ENCODE measurements at places on chromosomes 2 and 18.

GRCh38 chr2:126657148-126657635, 1.2 kb downstream of the GYPC start:
- DNase-seq = peak; percentile 27

GRCh38 chr18:37714691-37715090, 149.1 kb upstream of the CELF4 start:
- DNase-seq = no peak

DNA sequence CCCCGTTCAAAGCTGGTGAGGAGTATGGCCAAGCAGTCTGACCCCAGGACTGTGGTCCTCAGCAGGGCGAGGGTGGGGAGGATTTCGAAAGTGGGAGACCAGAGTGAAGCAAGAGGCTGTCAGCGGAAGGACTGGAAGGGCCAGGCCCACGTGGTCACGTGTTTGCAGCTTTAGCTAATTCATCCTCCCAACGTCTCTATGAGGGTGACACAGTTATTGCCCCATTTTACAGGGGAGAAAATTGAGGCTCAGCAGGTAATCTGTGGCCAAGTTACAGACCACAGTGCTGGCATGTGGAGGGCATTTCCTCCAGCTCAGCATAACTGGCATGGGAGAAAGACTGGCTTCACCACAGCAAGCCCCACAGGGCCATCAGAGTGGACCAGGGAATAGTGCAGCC, 45.4 kb upstream of the LTBP1 start:
- no peak for DNase-seq

GRCh38 chr2:8855010-8855409, 17.6 kb upstream of the KIDINS220 start:
- no peak for DNase-seq

- no peak for DNase-seq
These were observed 567.3 kb upstream of the ZNF804A start for GRCh38 chr2:184030989-184031388.

DNA sequence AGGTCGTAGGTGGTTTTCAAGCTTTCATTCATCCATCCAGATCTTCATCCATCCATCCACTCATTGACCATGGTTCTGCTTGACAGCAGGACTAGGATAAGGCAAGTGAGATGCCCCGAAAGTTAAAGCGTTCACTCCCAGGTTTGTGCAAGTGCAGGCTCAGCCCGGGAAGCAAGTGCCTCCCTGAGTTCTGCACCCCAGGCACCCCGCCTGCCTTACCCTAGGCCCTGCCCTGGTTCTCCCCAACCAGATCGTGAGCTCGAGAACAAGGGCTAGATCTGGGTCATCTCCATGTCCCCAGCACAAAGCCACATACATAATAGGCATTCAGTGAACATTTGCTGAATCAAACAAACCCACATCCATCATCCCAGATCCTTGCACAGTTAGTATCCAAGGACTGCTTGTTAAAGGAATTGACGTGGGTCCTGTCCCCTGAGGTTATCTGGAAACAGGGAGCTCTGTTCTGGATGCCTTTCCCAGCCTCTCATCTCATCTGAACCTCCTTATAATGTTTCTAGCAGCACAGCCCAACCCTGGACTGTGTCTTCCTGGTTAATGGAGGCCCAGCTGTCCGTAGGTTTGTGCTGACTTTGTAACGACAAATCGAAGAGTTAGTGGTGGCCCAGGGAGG, 116.1 kb upstream of the GPC1 start:
- DNase-seq = no peak

DNA sequence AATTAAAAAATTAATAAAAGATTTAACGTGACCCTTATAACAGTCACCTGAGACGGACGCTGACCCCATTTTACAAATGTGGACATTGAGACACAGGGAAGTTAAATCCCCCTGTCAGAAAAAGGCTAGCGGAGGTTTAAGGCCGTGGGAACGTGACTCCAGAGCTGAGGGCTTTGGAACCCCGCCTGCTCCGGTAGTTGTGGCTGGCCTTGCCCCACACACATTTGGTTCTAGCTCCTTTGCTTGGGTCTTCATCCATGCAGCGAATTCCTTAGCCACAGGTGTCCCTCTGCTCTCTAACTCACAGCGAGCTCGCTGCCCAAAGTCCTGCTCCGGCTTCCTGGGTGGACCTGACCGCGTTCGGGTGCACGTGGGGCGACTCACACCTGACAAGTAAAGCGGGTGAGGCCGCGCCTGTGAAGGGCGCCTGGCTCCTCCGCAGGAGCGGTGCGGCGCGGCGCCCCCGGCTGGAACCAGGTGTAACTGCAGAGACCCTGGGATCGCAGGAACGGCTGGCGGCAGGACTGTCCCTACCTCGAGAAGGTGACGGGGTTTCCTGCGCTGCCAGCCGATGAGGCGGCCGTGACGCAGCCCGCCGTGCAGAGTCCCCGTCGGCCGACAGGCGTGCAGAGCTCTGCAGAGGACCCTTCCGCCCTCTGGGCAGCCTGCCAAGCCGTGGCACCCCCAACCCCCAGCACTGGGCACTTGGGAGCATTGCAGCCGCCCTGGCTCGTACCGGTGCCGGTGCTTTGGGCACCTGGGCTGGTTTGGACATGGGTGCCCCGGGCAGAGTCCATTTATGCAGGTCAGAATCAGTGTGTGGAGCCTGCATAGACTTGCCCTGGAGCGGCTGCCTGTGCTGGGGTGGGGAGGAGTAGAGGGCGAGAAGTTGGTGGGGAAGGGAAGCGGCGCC, 2.4 kb upstream of the PROC start:
- peak; percentile 77 for DNase-seq

GRCh38 chr2:195531754-195532153, 125.3 kb upstream of the SLC39A10 start:
- no peak for DNase-seq

GRCh38 chr18:44758861-44759631, 78.4 kb downstream of the SETBP1 start:
- DNase-seq = no peak

- DNase-seq = no peak
These were observed 38.3 kb downstream of the ZEB2 start for GRCh38 chr2:144481666-144482065.

- DNase-seq = peak; percentile 54
These were observed 36.1 kb upstream of the MRPL33 start for GRCh38 chr2:27735263-27735904.

- DNase-seq = no peak
These were observed 144.6 kb upstream of the SETBP1 start for GRCh38 chr18:44536046-44536445.

GRCh38 chr2:207514451-207514850, 15.3 kb upstream of the CREB1 start:
- no peak for DNase-seq

DNA sequence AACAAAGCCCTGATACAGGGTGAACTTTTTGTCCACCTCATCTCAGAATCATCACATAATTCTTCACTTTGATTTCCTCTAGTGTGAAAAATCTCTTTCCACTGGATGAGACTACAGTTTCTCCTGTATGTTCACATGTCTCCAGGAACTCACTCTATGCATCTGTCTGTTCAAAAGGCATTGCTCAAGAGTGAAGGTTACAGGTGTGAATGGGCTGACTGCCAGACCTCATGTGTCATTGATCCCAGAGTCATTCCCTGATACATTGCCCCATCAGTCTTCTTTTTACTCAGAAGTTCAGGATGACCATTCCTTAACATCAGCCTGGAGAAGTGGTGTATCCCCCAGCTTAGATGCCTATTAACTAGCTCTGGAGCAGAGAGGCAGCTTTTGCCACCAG, 4.4 kb upstream of the DSC3 start:
- no peak for DNase-seq

DNA sequence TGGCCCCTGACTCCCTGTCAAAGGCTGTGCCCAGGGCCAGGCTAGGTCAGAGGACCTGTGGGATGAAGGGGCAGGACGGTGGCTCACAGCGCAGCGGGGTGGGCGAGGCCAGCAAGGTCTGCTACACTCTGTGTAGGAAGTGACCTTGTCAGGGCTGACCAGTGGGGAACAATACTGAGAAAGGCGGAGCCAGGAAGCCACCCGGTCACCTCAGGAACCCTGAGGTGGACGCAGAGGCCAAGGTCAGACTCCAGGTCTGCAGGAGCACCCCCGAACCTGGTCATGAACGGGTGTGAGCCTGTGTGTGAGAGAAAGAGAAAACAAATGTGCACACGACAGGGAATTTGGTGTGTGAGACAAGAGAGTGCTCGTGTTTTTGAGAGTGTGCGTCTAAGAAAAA, 72.3 kb downstream of the SMAD7 start:
- no peak for DNase-seq

DNA sequence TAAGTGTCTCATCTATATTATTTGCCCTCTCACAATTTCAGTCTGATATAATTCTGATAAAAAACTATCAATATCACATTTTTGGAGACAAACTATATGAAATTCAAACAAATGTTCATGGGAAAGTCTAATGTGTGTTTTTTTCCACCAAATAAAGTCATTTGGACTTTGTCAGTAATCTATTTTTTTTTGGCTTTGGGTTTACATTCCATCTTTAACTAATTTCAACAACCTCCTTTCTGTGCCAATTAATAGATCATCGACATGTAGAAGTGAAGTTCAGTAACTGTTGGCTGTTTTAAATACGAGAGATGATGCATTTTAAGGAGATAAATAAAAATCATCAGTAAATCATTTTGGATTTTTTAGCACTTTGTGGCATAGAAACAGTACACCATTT, 1623.0 kb upstream of the ACVR2A start:
- no peak for DNase-seq

GRCh38 chr2:174330945-174331594, 3.7 kb upstream of the SP9 start:
- no peak for DNase-seq

GRCh38 chr18:23230686-23231085, 95.4 kb downstream of the CABLES1 start:
- no peak for DNase-seq

GRCh38 chr2:79223539-79223938, 64.0 kb upstream of the REG3A start:
- DNase-seq = no peak

DNA sequence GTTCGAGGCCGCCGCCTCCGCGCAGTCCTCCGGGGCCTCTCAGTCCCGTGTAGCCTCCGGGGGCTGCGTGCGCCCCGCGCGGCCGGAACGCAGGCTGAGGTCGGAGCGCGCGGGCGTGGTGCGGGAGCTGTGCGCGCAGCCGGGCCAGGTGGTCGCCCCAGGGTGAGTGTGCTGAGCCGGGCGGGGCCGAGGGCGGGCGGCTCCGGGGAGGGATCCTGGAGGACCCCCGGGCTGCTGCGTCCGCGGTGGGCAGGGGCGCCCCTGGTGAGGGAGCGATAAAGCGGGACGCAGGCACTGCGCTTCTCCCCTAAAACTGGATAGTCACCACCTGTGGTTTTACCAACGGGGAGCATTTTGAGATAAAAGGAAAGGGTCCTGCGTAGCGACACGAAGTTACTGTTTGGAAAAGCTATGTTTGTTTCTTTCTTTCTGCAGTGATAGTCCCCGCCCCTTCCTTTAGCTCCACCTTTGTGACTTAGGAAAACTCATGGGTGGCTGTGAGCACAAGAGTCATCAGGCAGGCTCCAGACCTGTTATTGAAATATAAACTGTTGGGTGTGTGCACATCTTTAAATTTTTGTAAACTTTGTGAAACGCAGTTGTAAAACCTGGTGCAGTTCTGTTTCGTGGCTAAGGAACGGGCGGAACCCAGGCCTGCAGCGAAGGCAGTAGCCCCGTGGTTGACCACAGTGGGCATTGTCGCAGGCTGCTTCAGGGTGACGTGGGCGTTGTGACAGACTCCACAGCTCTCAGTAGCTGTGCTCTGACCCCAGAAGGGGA, 687 bp downstream of the CTDP1 start:
- peak; percentile 41 for DNase-seq

DNA sequence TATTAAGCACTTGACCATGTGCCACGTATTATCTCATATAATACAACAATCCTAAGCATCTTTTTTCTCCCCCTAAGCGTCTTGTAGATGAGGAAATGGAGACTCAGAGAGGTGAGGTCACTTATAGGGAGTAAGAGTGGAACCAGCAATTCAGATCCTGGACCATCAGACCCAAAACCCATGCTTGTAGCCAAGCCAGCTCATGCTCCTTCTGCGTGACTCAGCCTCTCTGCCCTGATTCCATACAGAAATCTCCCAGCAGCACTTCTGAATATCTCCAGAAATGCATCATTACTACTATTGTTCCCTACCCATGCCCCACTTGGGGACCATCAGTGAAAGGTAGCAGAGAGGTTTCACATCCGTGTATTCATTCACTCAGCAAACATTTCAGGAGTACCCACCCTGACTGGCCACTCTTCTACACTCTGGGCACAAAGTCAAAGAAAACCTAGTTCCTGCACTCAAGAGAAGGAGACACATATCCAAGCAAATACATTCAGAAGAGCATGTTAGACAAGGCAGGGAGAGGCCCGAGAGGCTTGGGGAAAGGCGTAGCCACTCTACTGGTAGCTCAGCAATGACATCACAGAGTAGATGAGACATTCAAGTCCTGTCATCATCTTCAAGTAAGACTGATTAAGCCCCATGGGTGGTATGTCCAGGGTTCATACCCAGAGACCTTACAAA, 141.9 kb downstream of the MTCL1 start:
- DNase-seq = no peak

DNA sequence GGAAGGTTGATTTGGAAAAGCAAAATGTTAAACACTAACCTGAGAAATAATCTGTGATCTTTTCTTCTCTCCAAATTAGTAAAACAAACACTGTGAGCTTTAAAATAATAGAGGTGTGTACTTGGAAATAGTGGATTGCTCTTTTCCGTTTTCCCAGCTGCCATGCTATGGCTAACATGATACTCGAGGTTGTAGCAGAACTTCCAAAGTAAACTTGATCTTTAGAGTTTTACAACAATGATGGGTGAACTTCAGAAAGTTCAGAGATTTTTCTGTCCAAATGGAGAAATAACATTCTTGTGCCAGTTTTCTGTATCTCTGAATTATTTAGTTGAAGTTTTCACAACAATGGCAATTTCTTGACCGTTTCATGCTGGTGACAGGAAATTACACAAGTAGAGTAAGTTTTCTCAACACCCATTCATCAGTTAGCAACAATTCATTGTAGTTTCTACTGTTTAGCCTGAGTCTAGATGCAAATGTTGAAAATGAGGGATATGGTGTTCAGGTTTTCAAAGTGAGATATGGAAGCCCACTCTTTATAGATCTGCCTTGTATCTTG, 135.3 kb upstream of the CTAGE1 start:
- no peak for DNase-seq

DNA sequence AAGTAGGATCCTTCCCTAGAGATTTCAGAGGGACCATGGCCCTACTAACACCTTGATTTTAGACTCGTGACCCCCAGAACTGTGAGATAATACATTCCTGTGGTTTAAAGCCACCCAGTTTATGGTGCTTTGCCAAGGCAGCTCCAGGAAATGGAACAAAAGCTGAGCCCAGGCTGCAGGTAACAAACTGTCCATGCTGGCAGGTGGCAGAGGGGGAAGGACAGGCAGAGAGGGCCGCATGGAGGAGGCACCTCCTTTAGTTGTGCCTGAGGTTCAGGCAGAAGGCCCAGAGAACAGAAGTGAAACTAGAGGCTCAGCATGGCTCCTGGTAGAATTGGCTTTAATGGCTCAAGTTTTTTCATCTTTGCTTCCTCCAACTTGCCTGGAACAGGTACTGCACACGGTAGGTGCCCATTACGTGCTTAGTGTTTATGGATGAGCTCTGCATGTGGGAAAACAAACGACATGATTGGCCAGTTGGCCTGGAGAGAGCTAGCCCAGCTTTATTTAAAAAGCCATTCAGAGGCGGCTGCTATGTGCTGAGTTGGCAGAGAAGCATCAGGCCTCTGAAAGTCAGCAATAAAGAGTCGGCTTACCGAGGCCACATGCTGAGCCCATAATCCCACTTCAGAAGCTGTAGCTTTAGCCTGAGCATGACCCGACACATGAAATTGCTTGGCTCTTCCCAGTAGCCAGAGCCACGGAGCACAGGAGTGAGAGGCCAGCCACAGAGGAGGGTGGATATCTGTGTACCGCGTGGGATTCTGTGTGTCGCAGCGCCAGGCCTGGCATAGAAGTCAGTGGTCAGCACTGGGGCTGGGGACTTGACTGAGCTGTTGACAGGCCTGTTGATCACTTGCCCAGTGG, 36.5 kb downstream of the HS1BP3 start:
- DNase-seq = no peak
